DMS79 treated with DMSO at 0.1 percent for 48 hours (cell line): ENCODE measurements at places on chromosomes 5 and 9.

- no peak for DNase-seq
These were observed 1248.9 kb upstream of the ACO1 start for GRCh38 chr9:31135567-31135966.

DNA sequence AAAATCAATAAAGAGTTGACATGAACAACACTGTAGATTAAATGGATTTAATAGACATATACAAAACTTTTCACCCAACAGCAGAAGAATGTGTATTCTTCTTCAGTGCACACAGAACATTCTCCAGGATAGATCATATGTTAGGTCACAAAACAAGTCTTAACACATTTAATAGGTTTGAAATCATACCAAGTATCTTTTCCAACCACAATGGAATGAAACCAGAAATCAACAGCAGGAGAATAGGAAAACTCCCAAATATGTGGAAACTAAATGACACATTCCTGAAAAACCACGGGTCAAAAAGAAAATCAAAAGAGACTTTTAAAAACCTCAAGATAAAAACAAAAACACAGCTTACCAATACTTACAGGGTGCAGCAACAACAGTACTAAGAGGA, 790.1 kb upstream of the ZNF608 start:
- no peak for DNase-seq

DNA sequence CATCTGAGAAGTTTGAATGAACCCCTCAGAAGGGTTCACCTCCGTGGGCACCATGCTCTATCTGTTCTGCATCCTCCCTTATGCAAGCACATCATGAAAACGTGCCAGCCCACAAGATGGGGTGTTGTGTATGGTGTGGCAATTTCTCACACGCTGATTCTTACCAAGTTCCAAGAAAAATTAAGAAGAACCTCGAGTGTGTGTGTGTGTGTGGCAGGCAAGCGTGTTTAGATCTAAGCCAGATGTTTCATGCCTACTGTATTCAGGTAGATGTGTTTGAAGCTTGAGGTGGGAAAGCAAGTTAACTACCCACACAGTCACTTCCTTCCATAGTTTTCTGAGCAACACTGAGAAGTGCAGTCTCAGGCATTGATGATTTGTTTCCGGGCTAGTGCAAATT, 77.7 kb upstream of the GNA14 start:
- no peak for DNase-seq

- no peak for DNase-seq
These were observed 88.1 kb upstream of the EPB41L4B start for GRCh38 chr9:109408759-109409462.

DNA sequence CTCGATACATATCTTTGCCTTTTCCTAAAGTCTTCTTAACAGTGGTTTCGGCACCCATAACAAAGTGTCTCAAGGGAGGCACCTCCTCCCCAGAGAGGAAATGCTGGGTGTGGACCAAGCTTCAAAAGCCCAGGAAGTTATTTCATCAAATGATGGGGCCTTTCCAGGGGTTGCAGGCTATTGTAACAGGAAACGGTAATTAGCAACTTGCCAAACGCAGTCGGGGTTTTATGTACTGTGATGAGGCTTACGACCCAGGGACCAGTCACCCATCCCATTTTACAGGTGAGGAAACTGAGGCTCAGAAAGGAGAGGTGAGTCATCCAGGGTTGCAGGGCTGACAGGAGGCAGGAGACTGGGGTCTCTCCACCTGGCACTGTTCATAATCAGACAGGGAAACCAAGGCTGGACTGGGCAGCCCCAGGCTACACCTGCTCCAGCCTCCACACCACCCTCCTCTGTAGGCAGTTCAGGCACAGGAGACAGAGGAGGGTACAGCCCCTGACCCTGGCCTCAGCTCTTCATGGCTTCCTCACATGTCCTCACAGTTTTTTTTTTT, 30.0 kb upstream of the SUSD3 start:
- no peak for DNase-seq

DNA sequence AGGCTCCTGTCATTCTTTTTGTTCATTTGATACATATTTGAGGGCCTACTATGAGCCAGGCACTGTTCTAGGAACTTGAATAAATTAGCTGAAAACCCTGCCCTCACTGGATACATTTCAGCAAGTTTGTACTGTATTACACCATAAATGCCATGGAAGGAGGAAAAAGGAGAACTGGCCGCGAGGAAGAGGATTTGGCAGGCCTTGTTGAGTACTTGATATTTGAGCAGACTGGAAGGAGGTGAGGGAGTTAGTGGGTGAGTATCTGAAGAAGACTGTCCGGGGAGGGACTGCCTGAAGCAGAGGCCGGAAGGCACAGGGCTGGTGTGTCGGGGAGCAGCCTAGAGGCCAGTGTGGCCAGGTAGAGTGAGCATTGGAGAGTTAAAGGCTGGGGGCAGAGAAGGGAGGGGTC, 4.5 kb downstream of the SNX30 start:
- DNase-seq, result no peak

DNA sequence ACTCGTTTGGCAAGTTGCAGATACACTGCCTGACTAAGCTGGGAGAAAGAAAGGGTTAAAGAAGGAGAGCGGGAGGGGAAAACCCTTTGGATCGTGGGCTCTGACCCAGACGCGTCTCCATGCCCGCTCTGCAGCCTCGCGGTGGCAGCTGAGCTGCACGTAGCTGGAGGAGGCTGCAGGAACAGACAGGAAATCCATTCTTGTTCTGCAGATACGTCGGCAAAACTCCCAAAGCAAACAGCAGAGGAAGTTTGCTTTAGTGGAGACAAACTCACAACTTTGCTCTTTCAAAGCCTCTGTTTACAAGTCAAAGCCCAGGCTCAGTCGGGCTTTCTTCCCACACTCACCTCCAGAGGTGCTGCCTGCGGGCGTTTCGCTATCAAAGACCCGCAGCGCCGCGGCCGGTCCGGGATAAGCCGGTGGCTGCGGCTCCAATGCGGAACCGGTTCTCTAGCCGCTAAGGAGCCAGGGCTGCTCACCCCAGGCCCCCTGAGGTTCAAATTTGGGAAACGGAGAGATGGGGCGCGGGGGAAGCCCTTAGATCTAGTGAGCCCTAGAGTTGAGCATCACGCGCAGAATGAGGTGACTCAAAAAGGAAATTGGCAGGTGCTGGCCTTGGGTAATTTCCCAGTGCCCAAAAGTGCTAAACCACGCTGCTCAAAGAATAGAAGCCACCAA, 60.7 kb downstream of the MAT2B start:
- DNase-seq, result no peak
